ENCODE measurements at places on chromosomes 2 and 18.

DNA sequence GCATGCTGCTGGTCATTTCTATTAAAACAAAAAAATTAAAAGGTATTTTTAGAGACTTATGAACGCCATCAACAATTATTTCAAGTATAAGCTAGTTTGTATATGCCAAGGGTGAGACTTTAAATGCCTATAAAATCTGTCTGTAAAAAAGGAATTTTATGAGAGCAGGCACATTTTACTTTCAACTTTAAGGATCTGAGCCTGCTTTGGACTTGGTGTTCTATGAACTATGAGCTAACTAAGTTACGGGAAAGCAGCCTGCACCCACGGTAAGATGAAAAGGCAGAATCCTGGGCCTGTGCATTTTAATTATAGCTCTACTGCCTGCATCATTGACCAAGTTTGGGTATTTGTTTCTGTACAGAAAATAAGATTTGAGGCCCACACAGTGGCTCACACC is 95.4 kb downstream of the PLEKHM3 start:
- DNase-seq: no peak

GRCh38 chr2:137190411-137191195 is 425.3 kb downstream of the THSD7B start:
- DNase-seq: no peak

- no peak for DNase-seq
Observed at GRCh38 chr2:120746144-120746543, 10.5 kb downstream of the GLI2 start.

DNA sequence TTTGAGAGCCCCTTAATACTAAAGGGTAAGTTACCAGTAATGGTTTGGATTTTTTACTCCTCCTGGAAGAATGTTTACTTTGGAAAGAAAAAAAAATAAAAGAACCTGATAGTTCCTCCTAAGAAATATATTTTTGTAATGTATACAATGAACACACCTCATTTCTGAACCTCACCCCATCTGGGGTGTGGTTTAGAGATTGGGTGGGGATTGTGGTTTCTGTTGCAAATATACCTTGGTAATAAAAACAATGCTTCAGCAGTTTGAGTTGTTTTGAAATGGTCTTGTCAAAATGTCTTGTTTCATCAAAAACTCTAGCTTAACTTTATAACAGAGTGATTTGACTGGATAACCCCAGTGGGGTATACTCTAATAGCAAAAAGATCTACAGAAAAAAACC is 448.9 kb upstream of the MEIS1 start:
- DNase-seq: no peak

- DNase-seq: no peak
Observed at GRCh38 chr2:182667315-182667695, 48.8 kb upstream of the DNAJC10 start.

DNA sequence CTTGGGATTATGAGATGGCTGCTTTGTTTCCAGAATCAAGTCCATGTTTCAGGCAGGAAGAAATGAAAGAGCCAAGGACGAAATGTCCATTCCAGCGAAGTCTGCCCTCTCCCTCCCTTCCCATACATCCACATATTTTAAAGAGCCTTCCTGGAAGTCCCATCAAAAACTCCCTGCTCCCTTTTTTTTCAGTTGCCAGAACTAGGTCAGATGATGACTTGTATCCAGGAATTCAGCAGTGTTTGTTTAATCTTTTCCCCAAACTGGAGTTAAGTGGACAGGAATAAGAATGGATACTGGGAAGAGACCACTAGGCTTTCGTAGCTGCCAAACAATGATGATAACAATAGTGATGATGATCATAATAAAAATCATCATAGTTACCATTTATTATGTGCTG is 198.7 kb downstream of the MEIS1 start:
- no peak for DNase-seq

DNA sequence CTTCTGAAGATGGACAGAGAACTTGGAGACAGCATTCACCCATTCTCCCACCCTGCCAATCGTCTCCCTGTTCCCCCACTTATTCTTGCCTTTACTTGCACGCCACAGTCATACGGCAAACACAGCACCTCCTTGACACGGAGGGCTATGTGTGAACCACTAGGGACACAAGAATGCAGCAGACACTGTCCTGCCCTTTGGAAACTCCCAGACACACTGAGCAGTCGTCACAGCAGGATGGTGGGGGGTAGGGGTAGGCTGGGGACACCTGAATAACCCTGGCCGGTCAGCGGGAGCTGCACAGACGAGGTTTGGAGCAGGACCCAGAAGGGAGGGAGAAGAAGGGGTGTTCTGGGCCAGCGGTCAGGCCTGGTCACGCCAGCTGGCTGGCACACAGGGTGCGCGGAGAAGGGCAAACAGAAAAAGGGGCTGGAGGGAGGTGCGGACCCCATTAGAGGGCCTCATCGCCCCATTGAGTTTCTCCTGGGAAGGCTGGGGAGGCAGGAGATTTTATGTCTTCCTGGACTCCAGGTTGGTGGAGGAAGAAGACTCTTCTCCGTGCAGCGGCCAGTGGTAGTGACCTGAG is 40.0 kb upstream of the FOSL2 start:
- DNase-seq: no peak

DNA sequence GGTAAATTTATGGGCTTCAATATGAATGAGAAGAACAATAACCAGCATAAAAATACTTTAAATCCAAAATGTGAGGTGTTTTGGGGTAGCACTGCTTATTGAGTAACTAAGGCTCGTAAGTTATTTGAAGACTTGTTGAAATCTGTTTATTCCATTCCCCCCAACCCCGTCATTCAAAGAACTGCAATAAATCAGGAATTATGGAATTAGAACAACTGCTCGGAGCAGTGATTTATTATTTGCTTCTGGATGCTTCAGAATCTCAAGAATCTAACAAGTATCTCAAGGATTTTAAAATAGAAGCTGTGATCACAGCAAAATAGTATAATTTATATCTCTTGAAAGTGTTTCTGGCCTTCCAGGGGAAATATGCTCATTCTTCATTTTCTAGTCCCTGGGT is 86.8 kb downstream of the EML6 start:
- no peak for DNase-seq

GRCh38 chr2:50975546-50975945 is 56.4 kb downstream of the NRXN1 start:
- no peak for DNase-seq

GRCh38 chr18:31572368-31572767 is 19.3 kb upstream of the TTR start:
- DNase-seq: no peak

GRCh38 chr2:200416878-200417277 is 93.0 kb downstream of the KCTD18 start:
- DNase-seq: no peak

GRCh38 chr2:34193164-34193563 is 594.1 kb upstream of the FAM98A start:
- no peak for DNase-seq

GRCh38 chr2:41736586-41736985 is 311.2 kb upstream of the PKDCC start:
- no peak for DNase-seq

- DNase-seq: no peak
Observed at GRCh38 chr2:82790206-82791021, 1668.7 kb downstream of the SUCLG1 start.

Measured in NCI-H1436 treated with DMSO at 0.1 percent for 48 hours (cell line).